ENCODE measurements at places on chromosomes 4 and X.

DNA sequence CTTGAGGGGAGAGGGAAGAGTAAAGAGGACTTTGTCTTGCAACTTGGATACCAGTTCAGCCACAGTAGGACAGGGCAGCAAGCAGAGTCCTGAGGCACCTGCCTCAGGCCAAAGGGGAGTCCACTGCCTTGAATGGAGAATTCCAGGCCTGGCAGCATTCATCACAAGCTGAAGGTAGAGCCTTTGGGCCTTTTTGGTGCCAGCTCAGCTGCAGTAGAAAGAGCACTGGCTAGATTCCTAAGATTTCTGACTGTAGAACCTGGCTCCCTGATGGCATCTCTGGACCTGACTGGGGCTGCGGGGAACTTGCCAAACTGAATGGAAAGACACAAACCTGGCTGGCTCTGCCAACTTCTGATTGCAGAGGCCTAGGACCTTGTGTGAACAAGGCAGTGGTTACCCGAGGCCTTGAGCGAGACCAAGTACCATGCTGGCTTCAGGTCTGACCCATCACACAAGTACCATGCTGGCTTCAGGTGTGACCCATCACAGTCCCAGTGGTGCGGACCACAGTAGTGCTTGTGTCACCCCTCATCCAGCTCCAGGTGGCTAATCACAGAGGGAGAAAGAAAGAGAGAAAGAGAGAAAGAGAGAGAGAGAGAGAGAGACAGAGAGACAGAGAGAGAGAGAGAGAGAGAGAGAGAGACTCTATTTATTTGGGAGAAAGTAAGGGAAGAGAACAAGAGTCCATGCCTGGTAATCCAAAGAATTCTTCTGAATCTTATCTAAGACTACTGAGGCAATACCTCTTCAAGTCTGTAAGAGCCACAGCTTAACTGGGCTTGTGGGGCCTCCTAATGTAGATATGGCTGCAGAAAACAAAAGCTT lies 137.6 kb upstream of the SPIN4 start:
- no peak for DNase-seq

- no peak for DNase-seq
Observed at GRCh38 chr4:144280688-144281087, 140.2 kb upstream of the GYPA start.

DNA sequence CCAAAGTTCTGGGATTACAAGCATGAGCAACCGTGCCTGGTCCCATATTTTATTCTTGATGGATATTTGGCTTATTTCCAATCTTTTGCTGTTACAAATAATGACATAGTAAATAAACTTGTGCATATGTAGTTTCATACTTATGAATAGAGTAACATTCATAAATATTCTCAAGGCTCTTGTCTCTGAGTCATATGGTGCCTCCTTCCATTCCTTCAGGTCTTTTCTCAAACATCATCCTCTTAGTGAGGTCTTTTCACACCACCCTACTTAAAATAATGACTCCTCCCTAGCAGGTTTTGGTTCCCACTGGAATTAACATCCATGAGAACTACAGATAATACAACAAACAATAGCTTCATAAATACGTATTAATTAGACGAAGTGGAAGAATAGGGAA lies 416.6 kb downstream of the IQCM start:
- no peak for DNase-seq

- DNase-seq, result no peak
Observed at GRCh38 chr4:22850630-22851029, 157.9 kb downstream of the GBA3 start.

DNA sequence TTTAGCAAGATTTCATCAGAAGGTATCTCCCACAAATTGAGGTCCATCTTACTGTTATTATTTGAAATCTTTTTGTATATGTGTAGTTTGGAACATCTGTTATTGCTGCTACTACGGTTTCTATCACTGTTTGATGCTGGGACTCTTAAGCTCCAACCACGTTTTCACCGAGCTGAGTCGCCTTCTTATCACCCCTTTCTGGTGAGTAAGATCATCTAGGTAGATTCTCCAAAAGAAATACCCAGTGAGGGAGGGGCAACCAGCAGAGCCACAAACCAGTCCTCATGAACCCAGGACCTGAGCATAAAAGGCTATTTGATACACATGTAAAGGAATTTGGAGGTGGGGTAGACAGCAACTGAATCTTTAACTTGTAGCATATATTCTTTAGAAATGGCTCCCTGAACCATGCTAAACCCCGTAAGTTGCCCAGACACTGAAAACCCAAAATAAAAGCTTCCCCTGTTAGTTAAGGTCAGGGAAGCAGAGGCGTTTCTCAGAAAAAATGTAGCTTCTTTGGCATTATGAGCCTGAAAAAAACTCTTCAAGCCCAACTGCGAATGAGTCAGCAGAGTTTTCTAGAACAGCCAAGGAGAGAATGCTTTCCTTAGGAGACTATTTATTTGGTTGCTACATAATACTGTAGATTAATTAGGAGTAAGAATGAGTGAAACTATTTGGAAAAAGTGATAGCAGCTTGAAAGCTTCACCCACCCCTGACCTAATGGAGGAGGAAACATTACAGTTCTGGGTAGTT lies 53.8 kb upstream of the ATXN3L start:
- DNase-seq, result no peak

- no peak for DNase-seq
Observed at GRCh38 chrX:150967786-150968185, 15.3 kb upstream of the HMGB3 start.

DNA sequence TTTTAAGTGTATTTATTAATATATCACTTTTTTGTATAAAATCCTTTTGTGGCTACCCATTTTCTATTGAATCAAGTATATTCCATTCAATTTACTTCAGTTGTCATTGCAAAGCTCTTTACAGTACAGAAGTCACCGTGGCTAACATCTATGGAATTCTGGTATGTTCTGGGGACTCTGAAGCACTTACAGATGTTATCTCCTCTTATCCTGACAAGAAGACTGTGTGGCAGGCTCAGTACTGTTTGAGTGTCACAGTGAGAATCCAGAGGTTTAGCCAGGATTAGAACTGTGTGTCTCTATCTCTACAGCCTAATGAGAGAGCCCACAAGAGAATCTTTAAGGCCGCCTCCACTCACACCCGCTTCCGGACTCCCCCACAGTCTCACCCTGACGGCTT lies 78.2 kb upstream of the SORBS2 start:
- DNase-seq, result no peak

Data from activated naive CD4-positive, alpha-beta T cell treated with anti-CD3 and anti-CD28 coated beads, Interleukin-2, amount 50 U/mL, for 72 hours (primary cell).